Sigmoid colon (tissue), 7 donors: ENCODE measurements at places on chromosomes 4 and X. TPM values are rescaled to one million over a fixed set of nuclear protein-coding genes. Genes with fewer than 3 reads are reported as not detected.
A peak's percentile ranks its signal among the peaks of the same experiment; 100 is the strongest.

DNA sequence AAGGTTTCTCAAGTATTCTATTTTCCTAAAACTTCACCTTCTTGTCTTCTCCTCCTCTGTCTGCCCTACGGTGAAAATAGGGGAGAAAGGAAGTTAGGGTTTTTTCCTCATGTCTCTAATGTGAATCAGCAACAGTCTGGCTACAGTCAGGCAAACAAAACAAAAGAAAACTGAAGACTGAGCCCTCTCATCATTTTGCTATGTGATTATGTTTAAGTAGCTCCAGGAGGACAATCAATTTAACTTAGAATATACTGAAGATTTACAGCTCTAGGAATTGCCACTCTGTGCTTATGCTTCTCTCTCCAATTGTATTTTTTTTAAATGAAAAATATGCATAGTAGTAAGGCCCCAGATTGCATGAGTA lies 316.2 kb downstream of the GPAT3 start:
- no peak for DNase-seq

Gene DMP1
- not detected for polyA plus RNA-seq

DNA sequence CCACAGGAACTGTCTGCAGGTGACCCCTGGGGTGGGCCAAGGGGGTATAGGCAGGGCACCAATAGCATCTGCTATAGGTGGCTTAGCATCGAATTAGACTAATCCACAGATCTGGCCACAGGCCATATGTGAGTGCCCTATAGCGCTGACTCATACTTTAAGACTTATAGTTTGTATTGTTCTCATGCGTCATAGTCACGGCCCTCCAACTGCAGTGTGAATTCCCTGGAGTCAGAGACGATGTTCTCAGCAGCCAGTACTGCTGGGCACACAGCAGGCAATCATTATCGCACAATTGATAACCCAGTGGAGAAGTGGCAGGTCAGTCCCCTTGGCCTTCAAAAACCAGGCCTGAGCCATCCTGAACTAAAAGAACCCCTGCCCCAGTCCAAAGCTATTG lies 58.1 kb downstream of the ADGRG2 start:
- no peak for DNase-seq

GRCh38 chrX:39502486-39502885 lies 595.3 kb downstream of the BCOR start:
- no peak for DNase-seq

Gene SLC49A3
- polyA plus RNA-seq, result 2.4 TPM

GRCh38 chrX:1093121-1093520 lies 119.3 kb downstream of the CRLF2 start:
- peak; percentile 19 for DNase-seq

Gene TMPRSS11D
- not detected for polyA plus RNA-seq

DNA sequence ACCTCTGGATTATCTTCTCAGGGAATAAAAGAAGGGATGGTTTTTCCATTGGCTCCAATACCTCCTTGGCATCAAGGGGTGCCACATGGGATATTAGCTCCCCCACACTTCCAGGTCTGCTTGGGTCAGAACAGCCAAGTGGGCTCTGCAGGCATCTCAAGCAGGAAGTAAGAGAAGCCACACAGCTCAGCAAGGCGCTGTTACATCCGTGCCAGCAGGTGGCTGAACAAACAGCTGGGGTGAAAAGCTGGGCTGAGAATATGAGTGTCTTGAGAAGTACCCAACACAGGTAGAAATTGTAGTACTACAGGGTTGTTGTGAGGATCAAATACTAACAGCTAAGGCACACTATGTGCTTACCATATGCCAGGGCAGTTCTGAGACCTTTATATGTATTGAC lies 76.7 kb upstream of the TMEM150C start:
- DNase-seq, result no peak

GRCh38 chrX:21930986-21931385 lies 9.5 kb upstream of the SMS start:
- DNase-seq, result no peak

- no peak for DNase-seq
Observed at GRCh38 chrX:41703574-41704029, 14.8 kb downstream of the GPR34 start.

DNA sequence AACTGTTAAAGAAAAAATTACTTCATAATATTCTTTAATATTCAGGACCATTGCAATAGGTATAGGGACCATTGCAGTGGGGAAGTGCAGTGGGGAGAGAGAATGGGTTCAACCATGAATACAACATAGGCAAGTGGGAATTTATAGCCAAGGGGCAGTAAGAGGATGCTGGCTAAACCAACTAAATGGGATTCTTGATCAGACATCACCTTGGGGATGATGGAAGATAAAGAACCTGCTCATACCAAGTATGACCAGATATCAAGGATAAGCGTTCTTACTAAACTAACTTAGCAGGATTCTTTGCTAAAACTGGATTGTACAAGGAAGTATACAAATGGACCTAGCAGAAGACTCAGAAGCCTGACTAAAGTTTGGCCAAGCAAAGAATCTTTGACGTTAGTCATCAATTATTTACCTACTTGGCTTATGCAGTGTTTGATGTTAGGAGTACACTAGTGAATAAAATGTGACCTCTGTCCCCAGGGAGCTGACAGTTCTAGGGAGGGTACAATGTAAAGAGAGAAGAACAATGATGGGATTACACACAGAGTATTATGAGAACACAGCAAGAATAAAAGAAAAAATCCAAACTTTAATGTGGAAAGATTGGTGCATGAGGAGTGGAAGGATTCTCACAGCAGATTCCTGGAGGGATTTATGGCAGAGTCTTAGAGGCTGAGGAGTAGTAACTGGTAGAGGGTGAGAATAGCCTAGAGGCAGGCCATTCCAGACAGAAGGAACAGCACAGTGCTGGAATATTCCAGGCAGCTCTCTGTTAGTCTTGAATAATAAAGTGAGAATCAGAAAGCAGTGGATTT lies 54.7 kb upstream of the MYOZ2 start:
- DNase-seq, result no peak

Gene SCML2
- polyA plus RNA-seq, result 0.60 TPM

Gene NKX6-1
- 0.01 TPM for polyA plus RNA-seq

DNA sequence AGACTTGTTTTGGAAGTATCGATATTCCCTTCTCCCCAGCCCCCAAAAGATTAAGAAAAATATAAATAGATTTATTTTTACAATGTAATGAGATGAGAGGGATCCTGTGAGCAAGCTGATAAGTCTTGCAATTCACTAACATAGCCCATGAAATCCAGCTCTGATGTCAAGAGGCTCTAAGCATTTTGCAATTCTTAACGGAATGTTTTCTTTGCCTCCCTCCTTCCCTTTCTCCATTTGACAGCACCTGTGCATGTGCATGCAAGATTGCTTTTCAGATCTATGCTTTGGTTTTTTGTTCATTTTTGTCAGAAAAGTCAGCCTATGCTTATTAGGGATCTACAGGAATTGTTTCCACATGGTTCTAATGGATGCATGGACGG lies 169.9 kb downstream of the SLIT2 start:
- no peak for DNase-seq

Gene RPL34
- polyA plus RNA-seq, result 4,246 TPM

DNA sequence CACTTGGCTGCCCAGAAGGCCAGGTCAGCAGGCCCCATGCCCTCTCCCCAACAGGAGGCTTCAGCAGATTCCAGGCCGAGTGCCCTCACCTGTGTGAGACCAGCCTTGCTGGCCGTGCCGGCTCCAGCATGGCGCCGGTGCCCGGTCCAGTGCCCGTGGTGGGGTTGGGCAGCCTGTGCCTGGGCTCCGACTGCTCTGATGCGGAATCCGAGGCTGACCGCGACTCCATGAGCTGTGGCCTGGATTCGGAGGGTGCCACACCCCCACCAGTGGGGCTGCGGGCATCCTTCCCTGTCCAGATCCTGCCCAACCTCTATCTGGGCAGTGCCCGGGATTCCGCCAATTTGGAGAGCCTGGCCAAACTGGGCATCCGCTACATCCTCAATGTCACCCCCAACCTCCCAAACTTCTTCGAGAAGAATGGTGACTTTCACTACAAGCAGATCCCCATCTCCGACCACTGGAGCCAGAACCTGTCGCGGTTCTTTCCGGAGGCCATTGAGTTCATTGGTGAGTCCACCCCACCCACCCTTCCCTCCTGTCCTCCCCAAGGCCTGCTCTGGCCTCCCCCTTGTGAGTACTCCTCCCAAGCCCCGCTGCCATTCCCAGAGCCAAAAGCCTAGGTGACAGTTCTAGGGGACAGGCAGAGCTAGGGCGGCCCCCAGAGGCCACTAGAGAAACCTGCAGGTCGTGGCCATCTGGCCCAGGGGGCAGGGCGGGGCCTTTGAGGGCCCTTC lies 2.3 kb downstream of the DUSP9 start:
- DNase-seq, result peak; percentile 49

DNA sequence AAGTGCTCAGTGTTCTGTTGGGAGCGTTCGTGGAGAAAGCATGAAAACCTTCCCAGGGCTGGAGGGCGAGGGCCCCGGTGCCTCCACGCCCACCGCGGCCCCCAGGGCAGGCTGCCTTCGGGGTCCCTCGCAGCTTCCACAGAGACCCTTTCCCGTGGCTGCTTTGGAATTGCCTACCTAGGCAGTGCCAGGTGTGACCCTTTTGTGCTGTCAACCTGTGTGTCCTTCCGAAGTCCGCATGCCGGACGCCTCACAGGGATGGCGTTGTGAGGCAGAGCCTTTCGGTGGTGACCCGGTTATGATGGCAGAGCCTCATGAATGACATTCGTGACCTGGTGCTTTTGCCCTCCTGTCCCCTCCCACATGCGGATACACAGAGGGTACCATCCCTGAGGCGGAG lies 17.4 kb downstream of the TMEM175 start:
- no peak for DNase-seq

- DNase-seq, result no peak
Observed at GRCh38 chr4:7547368-7548040, 112.8 kb upstream of the PSAPL1 start.

GRCh38 chr4:98958065-98958464 lies 29.1 kb upstream of the EIF4E start:
- no peak for DNase-seq

Gene TREX2
- not detected for polyA plus RNA-seq

- no peak for DNase-seq
Observed at GRCh38 chr4:99801005-99801699, 15.5 kb upstream of the DAPP1 start.

GRCh38 chr4:171378323-171378722 lies 434.9 kb upstream of the GALNTL6 start:
- no peak for DNase-seq

DNA sequence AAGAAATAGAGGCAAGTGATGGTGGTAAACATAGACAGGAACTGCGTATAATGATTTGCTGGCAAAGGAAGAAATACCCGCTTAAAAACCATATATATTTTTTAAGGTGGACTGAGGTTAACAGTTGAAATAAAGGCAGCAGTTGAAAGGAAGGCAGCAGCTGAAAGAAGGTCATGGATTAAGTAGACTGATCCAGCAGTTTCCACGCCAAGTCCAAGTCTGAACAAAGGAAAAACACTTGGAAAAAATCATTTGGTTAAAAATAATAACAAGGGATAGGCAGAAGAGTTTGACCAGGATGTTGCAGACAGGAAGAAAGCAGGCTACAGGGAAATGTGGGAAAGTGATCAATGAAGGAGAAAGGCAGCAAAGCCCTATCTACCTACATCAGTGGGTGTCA lies 93.6 kb downstream of the AMELX start:
- DNase-seq, result no peak

- DNase-seq, result no peak
Observed at GRCh38 chrX:57822398-57822797, 87.9 kb downstream of the ZXDA start.

DNA sequence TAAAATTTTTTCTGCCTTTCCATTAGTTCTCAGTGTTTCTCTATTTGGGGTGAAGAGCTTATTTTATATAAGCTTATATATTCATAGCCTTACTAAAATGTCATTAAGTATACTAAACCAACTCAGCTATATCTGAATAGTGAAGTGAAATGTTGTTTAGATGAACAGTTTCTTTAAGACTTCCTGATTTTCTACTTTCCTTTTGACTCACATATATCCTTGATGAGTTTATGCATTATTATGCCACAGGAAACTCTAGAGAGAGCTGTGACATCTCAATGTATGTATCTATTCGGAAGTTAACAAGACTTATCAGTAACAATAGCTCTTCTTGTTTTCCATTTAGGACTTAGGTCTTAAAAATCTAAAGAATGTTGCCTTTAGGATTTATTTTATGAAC lies 1491.8 kb upstream of the IGFBP7 start:
- no peak for DNase-seq

Gene GUCY2F
- polyA plus RNA-seq, result not detected

DNA sequence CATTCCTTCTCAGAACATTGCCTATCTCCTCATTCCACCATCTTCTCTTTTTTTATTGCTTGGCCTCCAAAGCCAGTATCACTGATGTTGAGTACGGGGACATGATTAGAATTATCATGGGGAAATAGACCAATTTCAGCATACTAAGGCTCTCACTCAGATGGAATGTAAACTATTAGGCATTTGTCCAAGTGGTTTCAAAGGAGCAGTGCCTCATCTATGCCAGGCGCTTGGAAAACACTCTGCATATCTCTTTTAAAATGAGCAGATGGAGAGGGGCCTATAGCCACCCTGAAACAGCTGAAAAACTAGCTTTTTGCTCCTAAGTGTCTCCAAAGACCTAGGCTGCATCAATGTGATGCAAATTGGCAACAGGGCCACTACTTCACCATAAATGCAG lies 150.8 kb upstream of the DIPK2B start:
- no peak for DNase-seq

DNA sequence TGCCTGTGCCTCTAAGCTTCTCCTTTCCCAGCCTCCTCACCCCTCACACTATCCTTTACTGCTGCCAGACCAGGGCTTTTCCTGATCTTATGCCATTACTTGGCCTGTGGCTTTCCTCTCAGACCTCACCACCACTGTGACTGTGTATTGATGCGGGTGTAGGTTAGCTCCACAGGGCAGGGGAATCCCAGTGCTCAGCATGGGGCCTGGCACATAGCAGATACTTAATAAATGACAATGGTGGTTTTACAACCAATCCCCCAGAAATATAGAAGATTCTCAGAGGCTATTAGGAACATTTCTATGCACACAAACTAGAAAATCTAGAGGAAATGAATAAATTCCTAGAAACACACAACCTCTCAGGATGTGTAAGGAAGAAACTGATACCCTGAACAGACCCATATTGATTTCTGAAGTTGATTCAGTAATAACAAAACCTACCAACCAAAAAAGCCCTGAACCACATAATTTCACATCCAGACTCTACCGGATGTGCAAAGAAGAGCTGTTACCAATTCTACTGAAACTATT lies 129.6 kb upstream of the QRFPR start:
- no peak for DNase-seq

GRCh38 chr4:23373261-23373660 lies 516.6 kb downstream of the PPARGC1A start:
- no peak for DNase-seq

DNA sequence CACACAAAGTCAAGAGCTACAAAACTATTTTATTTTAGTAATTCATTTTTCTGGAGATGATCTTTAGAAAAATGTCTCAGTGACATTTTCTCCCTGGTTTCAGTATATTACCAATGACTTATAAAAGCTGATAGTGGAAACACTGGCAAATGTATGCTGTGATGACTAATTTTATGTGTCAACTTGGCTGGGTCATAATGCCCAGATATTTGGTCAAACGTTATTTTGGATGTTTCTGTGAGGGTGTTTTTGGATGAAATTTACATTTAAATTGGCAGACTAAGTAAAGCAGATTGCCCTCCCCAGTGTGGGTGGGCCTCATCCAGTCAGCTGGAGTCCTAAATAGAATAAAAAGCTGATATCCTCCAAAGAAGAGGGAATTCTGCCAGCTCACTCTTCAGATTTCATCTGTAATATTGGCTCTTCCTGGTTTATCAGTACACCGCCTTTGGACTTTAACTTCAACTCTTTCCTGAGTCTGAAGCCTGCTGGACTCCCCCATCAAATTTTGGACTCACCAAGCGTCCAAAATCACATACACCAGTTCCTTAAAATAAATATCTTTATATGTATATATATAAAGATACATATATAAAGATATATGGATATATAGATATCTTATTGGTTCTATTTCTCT lies 31.2 kb upstream of the RAB40A start:
- DNase-seq, result no peak
